Uterus (tissue), 4 donors: ENCODE measurements at places on chromosomes 2 and 18. TPM values are rescaled to one million over a fixed set of nuclear protein-coding genes. Genes with fewer than 3 reads are reported as not detected.

- no peak overlapping the region for H3K27ac ChIP-seq
- no peaks in the 10 kb centered on the region for H3K36me3 ChIP-seq
- no peaks in the 10 kb centered on the region for H3K4me1 ChIP-seq
- no peak for DNase-seq
- no peak overlapping the region for H3K4me3 ChIP-seq
Measured at GRCh38 chr2:121004950-121005349, 269.3 kb downstream of the GLI2 start.

DNA sequence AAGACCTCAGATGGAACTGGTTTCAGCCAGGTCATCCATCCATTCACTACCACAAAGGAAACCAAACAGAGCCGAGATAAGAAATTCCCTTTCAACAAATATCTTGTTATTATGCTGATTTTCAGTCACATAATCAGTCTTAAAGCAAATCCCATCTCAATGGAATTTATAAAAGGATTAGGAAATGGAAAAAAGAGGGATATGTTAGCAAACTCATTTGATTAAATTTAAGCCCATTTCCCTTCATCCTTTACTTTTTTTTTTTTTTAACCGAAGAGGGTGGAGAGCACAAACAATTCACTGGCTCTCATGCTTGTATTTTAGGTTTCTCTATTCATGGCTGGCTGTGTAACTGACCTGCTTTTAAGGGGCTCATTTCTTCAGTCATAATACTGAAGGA, 109.0 kb upstream of the GATA6 start:
- no peak overlapping the region for H3K4me3 ChIP-seq
- no peaks in the 10 kb centered on the region for H3K27me3 ChIP-seq
- H3K36me3 ChIP-seq = no peaks in the 10 kb centered on the region

DNA sequence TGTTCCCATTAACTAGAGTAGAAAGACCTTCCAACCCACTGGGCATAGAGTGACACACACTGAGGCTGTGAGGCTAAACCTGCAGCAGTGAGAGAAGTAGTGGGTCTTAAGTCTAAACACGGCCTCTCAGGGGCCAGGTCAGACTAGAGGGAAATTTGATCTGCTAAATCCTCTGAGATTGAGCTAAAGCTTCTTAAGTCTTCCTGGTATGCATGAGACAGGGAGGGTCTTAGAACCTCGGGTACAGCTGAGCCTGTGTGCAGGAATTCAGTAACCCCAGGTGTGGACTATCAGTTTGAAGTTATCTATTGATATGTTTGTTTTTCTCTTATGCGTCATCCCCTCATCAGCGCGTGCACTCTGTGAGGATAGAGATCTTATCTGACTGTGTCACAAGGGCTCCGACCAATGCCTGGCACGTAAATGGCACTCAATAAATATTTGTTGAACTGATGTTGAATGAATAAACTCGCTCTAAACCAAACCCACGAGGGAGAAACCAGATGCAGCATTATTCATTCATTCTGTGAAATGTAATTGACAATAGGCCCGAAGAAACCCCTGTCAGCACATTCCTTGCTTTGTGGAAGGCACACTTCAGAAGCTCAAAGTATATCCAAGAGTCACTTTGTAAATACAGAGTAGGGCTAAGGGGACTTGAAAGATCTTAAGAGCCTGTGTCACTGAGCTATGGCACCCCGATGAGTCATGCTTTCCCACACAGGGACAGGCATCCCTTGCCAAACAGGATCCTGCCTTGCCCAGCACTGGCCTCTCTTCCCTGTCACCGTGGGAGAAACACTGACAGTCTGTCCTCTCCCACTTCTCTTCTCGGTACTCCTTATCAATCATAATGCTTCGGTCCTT, 21.7 kb upstream of the RAB10 start:
- no peak overlapping the region for H3K27ac ChIP-seq
- no peaks in the 10 kb centered on the region for H3K4me1 ChIP-seq
- no peak for DNase-seq
- H3K27me3 ChIP-seq = no peaks in the 10 kb centered on the region
- no peak overlapping the region for H3K4me3 ChIP-seq
- no peaks in the 10 kb centered on the region for H3K36me3 ChIP-seq

GRCh38 chr2:54818226-54818625, 94.8 kb downstream of the EML6 start:
- H3K27me3 ChIP-seq = no peaks in the 10 kb centered on the region
- no peak for DNase-seq
- no peak overlapping the region for H3K4me3 ChIP-seq

DNA sequence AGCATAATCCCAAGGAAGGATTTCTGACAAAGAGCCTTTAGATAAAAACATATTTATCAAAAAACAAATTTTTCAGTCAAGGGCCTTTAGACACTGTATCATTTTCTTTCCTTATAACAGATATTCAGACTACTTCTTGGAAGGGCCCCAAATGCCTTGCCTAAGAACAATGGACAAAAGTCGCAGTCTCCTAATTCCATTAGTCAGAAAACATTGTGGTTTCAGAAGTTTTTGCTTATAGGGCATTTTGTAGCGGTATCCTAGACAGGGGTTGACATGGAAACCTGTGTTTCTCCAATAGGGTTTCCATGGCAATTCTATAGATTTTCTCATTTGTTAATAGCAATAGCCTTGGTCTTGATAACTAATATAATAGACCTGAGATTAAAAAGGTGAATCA, 36.7 kb upstream of the AGPS start:
- no peak for DNase-seq
- no peaks in the 10 kb centered on the region for H3K36me3 ChIP-seq
- H3K27me3 ChIP-seq = no peaks in the 10 kb centered on the region
- no peak overlapping the region for H3K4me3 ChIP-seq
- no peak overlapping the region for H3K27ac ChIP-seq

- no peaks in the 10 kb centered on the region for H3K36me3 ChIP-seq
- no peak for DNase-seq
- H3K27me3 ChIP-seq = no peaks in the 10 kb centered on the region
- H3K27ac ChIP-seq = no peak overlapping the region
Measured at GRCh38 chr18:45339810-45340550, 275.3 kb upstream of the SLC14A2 start.

- no peak for DNase-seq
- no peaks in the 10 kb centered on the region for H3K36me3 ChIP-seq
- H3K27ac ChIP-seq = no peak overlapping the region
- H3K4me3 ChIP-seq = no peak overlapping the region
- no peaks in the 10 kb centered on the region for H3K4me1 ChIP-seq
Measured at GRCh38 chr18:56289381-56289780, 349.0 kb downstream of the TXNL1 start.

DNA sequence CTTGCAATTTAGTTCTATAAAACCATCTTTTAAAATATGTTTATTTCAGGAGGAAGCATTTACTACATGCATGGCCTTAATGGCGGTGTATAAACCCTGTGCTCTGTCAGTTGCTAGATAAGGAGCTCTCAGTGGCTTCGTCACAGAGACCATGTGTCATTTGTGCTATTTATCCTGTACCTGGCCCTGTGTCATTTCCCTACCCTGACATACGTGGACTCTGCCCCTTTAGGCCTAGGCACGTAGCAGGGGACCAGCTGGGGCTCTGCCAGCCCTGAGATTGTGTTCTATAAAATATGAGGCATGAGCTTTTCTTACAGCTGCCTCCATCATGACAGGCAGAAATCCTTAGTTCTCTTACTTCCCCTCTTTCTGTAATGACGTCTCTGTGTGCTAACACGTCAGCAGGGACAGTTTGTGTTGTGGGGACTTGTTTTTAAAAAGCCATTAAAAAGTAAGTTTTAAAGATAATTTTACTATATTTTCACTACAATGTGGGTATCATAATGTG, 88.0 kb downstream of the ITGB1BP1 start:
- no peak for DNase-seq
- no peaks in the 10 kb centered on the region for H3K4me1 ChIP-seq
- no peak overlapping the region for H3K4me3 ChIP-seq
- no peak overlapping the region for H3K27ac ChIP-seq
- H3K36me3 ChIP-seq = no peaks in the 10 kb centered on the region
- no peaks in the 10 kb centered on the region for H3K27me3 ChIP-seq

GRCh38 chr2:29446847-29447246, 331.6 kb downstream of the CLIP4 start:
- H3K4me1 ChIP-seq = no peaks in the 10 kb centered on the region
- H3K36me3 ChIP-seq = no peaks in the 10 kb centered on the region
- H3K27me3 ChIP-seq = no peaks in the 10 kb centered on the region
- DNase-seq = no peak
- no peak overlapping the region for H3K27ac ChIP-seq
- no peak overlapping the region for H3K4me3 ChIP-seq

DNA sequence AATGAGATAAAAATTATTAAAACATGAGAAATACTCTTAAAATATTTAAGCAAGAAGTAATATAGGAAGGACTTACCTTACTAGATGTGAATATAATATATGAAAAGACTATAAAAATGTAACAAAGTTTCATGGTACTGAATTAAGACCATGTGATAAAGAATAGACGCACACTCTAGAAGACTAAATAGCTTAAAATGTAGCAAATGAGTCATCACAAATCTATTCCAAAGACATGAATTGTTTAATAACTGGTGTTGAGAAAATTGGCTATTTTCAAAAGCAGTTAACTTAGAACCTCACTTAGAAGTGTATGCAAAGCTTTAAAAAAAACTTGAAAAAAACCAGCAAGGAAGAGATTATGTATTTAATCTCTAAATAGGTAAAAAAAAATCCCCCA, 64.1 kb downstream of the POLE4 start:
- no peak for DNase-seq
- no peaks in the 10 kb centered on the region for H3K4me1 ChIP-seq
- no peaks in the 10 kb centered on the region for H3K27me3 ChIP-seq
- no peak overlapping the region for H3K27ac ChIP-seq
- H3K36me3 ChIP-seq = no peaks in the 10 kb centered on the region
- H3K4me3 ChIP-seq = no peak overlapping the region

- H3K36me3 ChIP-seq = peaks cover 2% of the 10 kb centered on the region
- H3K27ac ChIP-seq = no peak overlapping the region
- no peaks in the 10 kb centered on the region for H3K4me1 ChIP-seq
- DNase-seq = no peak
Measured at GRCh38 chr2:61253136-61253535, 91.1 kb downstream of the C2orf74 start.

- H3K4me3 ChIP-seq = no peak overlapping the region
- no peak overlapping the region for H3K27ac ChIP-seq
- DNase-seq = no peak
- H3K27me3 ChIP-seq = no peaks in the 10 kb centered on the region
- no peaks in the 10 kb centered on the region for H3K4me1 ChIP-seq
- H3K36me3 ChIP-seq = no peaks in the 10 kb centered on the region
Measured at GRCh38 chr2:53437371-53437770, 330.2 kb upstream of the CHAC2 start.

- H3K27ac ChIP-seq = no peak overlapping the region
- H3K4me3 ChIP-seq = no peak overlapping the region
- no peaks in the 10 kb centered on the region for H3K36me3 ChIP-seq
- DNase-seq = no peak
- H3K4me1 ChIP-seq = no peaks in the 10 kb centered on the region
Measured at GRCh38 chr2:42029171-42029570, 18.6 kb upstream of the PKDCC start.

DNA sequence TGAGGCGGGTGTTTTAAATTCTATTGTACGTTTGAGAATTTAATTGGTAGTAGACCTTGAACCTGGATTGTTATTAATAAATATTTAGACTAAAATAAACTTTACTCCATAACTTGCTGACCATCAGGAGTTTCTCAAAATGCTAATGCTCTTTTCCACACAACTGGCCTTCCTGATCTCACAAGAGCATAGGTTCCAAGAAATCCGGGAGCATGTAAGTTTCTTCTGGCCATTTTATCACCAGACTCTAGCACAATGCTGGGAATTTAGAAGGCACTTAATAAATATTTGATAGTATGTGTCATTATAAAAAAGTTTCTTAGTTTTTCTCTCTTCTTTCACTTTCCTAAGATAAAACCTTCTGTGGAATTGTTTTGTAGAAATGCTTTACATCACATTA, 2047.1 kb downstream of the SUCLG1 start:
- no peaks in the 10 kb centered on the region for H3K36me3 ChIP-seq
- no peak overlapping the region for H3K27ac ChIP-seq
- no peak overlapping the region for H3K4me3 ChIP-seq
- no peak for DNase-seq
- H3K27me3 ChIP-seq = no peaks in the 10 kb centered on the region

GRCh38 chr2:180709392-180710145, 270.8 kb upstream of the UBE2E3 start:
- no peak overlapping the region for H3K27ac ChIP-seq
- H3K4me1 ChIP-seq = no peaks in the 10 kb centered on the region
- H3K27me3 ChIP-seq = no peaks in the 10 kb centered on the region
- DNase-seq = no peak

- peak; percentile 72 for DNase-seq
- no peaks in the 10 kb centered on the region for H3K4me1 ChIP-seq
- no peaks in the 10 kb centered on the region for H3K36me3 ChIP-seq
- H3K4me3 ChIP-seq = no peak overlapping the region
- H3K27me3 ChIP-seq = no peaks in the 10 kb centered on the region
Measured at GRCh38 chr18:7177116-7177744, 53.7 kb upstream of the LRRC30 start.

- H3K27ac ChIP-seq = peak overlapping the region; percentile 45
- H3K36me3 ChIP-seq = no peaks in the 10 kb centered on the region
- no peak overlapping the region for H3K4me3 ChIP-seq
- DNase-seq = no peak
- H3K27me3 ChIP-seq = no peaks in the 10 kb centered on the region
Measured at GRCh38 chr2:62524293-62524941, 18.4 kb upstream of the TMEM17 start.

DNA sequence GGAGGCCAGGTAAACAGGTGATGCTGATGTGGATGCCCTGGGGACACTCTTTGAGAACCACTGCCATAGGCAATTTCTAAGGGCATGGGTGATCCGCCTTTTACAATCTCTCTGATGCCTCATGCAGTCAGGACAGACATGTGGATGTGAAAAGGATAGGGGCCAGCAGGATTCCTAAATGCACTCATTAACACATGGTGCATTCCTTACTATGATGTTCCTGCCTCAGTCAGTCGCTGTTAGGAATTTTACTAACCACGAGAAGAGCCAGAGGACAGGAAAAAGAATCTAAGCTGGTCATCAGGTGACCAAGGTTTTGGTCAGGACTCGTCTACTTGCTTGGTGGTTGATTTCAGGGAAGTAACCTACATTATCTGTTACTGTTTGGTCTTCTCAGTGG, 191.0 kb downstream of the ARL4C start:
- no peaks in the 10 kb centered on the region for H3K36me3 ChIP-seq
- no peaks in the 10 kb centered on the region for H3K4me1 ChIP-seq
- no peak overlapping the region for H3K27ac ChIP-seq
- DNase-seq = no peak
- no peak overlapping the region for H3K4me3 ChIP-seq
- H3K27me3 ChIP-seq = no peaks in the 10 kb centered on the region

RESP18 gene
- not detected for total RNA-seq

PAX8 gene
- total RNA-seq = 6.4 TPM

ABCB11 gene
- total RNA-seq = not detected

PLGLB1 gene
- 5.1 TPM for total RNA-seq

MAP3K19 gene
- total RNA-seq = not detected
